ENCODE measurements at places on chromosomes 7 and 10. TPM values are rescaled to one million over a fixed set of nuclear protein-coding genes. Genes with fewer than 3 reads are reported as not detected.
A peak's percentile ranks its signal among the peaks of the same experiment; 100 is the strongest.

SEMA3D gene
- polyA plus RNA-seq = 0.16 TPM

HKDC1 gene
- not detected for polyA plus RNA-seq

PDE6C gene
- not detected for polyA plus RNA-seq

LIPF gene
- polyA plus RNA-seq = not detected

CH25H gene
- not detected for polyA plus RNA-seq

ASB10 gene
- polyA plus RNA-seq = not detected

GRCh38 chr10:28681291-28681763, 4.0 kb downstream of the BAMBI start:
- no peak overlapping the region for H3K27ac ChIP-seq
- no peak overlapping the region for H3K4me3 ChIP-seq
- no peaks in the 10 kb centered on the region for H3K4me1 ChIP-seq
- no peaks in the 10 kb centered on the region for H3K36me3 ChIP-seq
- DNase-seq = no peak

GRCh38 chr7:101945034-101945758, 127.8 kb downstream of the CUX1 start:
- H3K4me3 ChIP-seq = no peak overlapping the region
- no peak overlapping the region for H3K27ac ChIP-seq
- H3K4me1 ChIP-seq = peaks cover 25% of the 10 kb centered on the region
- H3K27me3 ChIP-seq = no peaks in the 10 kb centered on the region

GRCh38 chr7:86339051-86339450, 304.7 kb upstream of the GRM3 start:
- no peak overlapping the region for H3K4me3 ChIP-seq
- H3K36me3 ChIP-seq = no peaks in the 10 kb centered on the region
- no peaks in the 10 kb centered on the region for H3K27me3 ChIP-seq
- no peak for DNase-seq
- no peaks in the 10 kb centered on the region for H3K4me1 ChIP-seq
- H3K27ac ChIP-seq = no peak overlapping the region

DNA sequence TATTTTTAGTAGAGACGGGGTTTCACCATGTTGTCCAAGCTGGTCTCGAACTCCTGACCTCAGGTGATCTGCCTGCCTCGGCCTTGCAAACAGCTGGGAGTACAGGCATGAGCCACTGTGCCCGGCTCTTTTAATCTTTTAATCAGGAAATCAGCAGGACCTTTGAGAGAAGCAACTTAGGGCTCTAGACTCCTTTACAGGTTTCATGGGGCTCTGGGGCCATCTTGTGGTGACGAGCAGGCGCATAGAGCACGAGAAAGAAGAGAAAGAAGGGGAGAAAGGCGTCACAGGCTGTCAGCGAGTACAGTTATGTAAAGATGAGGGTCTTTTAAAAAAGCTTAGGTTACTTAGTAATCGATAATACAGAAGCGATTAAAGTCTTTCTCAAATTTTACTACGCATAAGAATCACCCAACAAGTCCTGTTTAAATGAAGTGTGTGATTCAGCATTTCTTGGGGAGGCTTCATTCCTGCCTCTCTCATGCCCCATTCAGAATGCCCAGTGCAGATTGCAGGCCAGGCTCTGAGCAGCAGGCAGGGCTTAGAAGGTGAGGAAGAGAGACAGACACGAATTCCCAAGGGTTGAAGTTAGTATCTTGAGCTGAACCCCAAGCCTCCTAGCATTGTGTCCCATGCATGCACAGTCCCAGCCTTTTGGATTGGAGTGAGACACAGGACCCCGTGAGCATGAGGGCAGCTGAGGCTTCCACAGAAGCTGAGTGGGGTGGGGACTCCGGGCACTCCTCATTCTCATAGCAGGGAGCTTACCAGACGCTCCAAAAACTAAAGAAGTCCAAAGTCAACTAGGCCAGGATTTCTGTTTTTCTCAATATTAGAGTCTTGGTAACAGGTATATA, 23.6 kb upstream of the PFKP start:
- no peak overlapping the region for H3K27ac ChIP-seq
- no peaks in the 10 kb centered on the region for H3K36me3 ChIP-seq
- no peaks in the 10 kb centered on the region for H3K4me1 ChIP-seq

DNA sequence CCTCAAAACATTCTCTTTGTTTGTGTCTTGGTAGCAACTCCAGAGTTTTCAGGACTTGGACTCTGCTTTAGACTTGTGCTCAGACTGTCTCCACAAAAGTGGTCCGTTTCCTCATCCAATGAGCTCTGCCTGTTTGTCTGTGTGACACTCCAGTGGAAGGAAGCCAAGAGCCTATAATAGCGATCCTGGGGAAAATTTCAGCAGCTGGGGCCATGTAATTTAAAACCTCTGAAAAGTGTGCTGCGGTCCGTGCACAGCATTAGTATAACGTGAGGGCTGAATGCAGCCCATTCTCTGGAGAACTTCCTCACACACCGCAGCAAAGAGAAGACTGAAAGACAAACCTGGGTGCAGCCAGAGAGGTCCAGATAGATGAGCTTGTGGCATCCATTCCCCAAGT, at the start of gene LRRC17:
Gene LRRC17 (plus strand): TSS at position 259 of the 400 bp plus-strand sequence. CDS start 20,914 bp downstream, outside the sequence.
- H3K4me1 ChIP-seq = no peaks in the 10 kb centered on the region
- no peak for DNase-seq
- no peaks in the 10 kb centered on the region for H3K36me3 ChIP-seq
- no peak within 1 kb of the TSS for H3K4me3 ChIP-seq
- no peaks in the 10 kb centered on the region for H3K27me3 ChIP-seq

- H3K4me3 ChIP-seq = no peak overlapping the region
- peaks cover 14% of the 10 kb centered on the region for H3K4me1 ChIP-seq
- no peaks in the 10 kb centered on the region for H3K36me3 ChIP-seq
- H3K27me3 ChIP-seq = no peaks in the 10 kb centered on the region
- DNase-seq = no peak
Measured at GRCh38 chr7:7576344-7576743, 9.7 kb downstream of the MIOS start.

GRCh38 chr7:99514050-99514449, 9.6 kb downstream of the ZKSCAN5 start:
- H3K27me3 ChIP-seq = no peaks in the 10 kb centered on the region
- peaks cover 8% of the 10 kb centered on the region for H3K4me1 ChIP-seq
- H3K36me3 ChIP-seq = peaks cover 6% of the 10 kb centered on the region
- no peak for DNase-seq
- no peak overlapping the region for H3K4me3 ChIP-seq

GRCh38 chr7:32066441-32066840, 3.8 kb downstream of the PDE1C start:
- peaks cover 3% of the 10 kb centered on the region for H3K27me3 ChIP-seq
- no peak for DNase-seq
- H3K27ac ChIP-seq = no peak overlapping the region
- no peaks in the 10 kb centered on the region for H3K36me3 ChIP-seq

DNA sequence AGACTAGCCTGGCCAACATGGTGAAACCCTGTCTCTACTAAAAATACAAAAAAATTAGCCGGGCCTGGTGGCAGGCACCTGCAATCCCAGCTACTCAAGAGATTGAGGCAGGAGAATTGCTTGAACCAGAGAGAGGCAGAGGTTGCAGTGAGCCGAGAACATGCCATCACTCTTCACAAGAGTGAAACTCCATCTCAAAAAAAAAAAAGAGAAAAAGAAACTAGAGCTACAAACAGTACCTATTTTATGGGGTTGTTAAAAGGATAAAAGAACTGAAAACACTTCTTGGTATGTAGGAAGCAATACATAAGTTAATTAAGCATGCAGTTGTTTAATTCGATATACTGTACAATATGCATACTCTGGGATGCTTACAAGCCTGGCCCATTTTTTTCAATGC, 216.9 kb downstream of the SORCS1 start:
- no peaks in the 10 kb centered on the region for H3K36me3 ChIP-seq
- H3K27ac ChIP-seq = no peak overlapping the region
- H3K4me3 ChIP-seq = no peak overlapping the region

GRCh38 chr7:133355325-133355708, 102.4 kb downstream of the EXOC4 start:
- H3K4me1 ChIP-seq = no peaks in the 10 kb centered on the region
- H3K36me3 ChIP-seq = no peaks in the 10 kb centered on the region
- H3K27me3 ChIP-seq = no peaks in the 10 kb centered on the region
- no peak for DNase-seq
- H3K27ac ChIP-seq = no peak overlapping the region

DNA sequence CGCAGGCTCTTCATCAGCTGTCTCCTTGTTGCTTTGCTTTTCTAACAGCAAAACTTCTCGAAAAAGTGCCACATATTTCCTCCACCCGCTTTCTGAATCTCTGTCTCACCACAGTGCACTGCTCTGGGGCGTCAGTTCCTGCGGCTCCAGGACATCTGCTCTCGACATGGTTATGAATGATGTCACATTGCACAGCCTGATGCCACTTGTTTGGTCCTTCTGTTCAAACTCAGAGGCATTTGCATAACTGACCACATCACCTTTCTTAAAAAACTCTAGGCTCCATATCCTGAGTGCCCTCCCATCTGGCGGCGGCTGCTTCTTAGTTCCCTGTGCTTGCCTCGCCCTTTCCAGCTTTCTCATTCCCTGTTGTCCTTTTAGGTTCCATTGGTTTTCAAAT, 469.3 kb upstream of the COBL start:
- no peaks in the 10 kb centered on the region for H3K36me3 ChIP-seq
- H3K4me1 ChIP-seq = no peaks in the 10 kb centered on the region
- H3K27me3 ChIP-seq = no peaks in the 10 kb centered on the region
- no peak overlapping the region for H3K4me3 ChIP-seq
- no peak for DNase-seq
- H3K27ac ChIP-seq = no peak overlapping the region

- no peak overlapping the region for H3K27ac ChIP-seq
- H3K36me3 ChIP-seq = peaks cover 1% of the 10 kb centered on the region
- H3K4me3 ChIP-seq = no peak overlapping the region
- peaks cover 35% of the 10 kb centered on the region for H3K4me1 ChIP-seq
- no peak for DNase-seq
Measured at GRCh38 chr7:101942603-101943210, 125.3 kb downstream of the CUX1 start.

GRCh38 chr7:157384301-157384700, 47.5 kb downstream of the DNAJB6 start:
- H3K36me3 ChIP-seq = peaks cover 11% of the 10 kb centered on the region
- H3K4me3 ChIP-seq = no peak overlapping the region
- no peak for DNase-seq
- H3K27ac ChIP-seq = no peak overlapping the region
- H3K4me1 ChIP-seq = no peaks in the 10 kb centered on the region

GRCh38 chr7:116949941-116950801, 3.1 kb upstream of the ST7 start:
- H3K27ac ChIP-seq = no peak overlapping the region
- no peaks in the 10 kb centered on the region for H3K36me3 ChIP-seq
- DNase-seq = no peak
- no peak overlapping the region for H3K4me3 ChIP-seq

GRCh38 chr7:44043902-44044301, 600 bp upstream of the DBNL start:
- peak overlapping the region; percentile 83 for H3K4me3 ChIP-seq
- no peaks in the 10 kb centered on the region for H3K36me3 ChIP-seq
- peak overlapping the region; percentile 88 for H3K27ac ChIP-seq
- DNase-seq = no peak

GRCh38 chr7:117389871-117390270, 37.4 kb downstream of the ASZ1 start:
- DNase-seq = no peak
- H3K4me1 ChIP-seq = no peaks in the 10 kb centered on the region
- no peak overlapping the region for H3K27ac ChIP-seq
- no peaks in the 10 kb centered on the region for H3K36me3 ChIP-seq
- no peak overlapping the region for H3K4me3 ChIP-seq
- no peaks in the 10 kb centered on the region for H3K27me3 ChIP-seq

DNA sequence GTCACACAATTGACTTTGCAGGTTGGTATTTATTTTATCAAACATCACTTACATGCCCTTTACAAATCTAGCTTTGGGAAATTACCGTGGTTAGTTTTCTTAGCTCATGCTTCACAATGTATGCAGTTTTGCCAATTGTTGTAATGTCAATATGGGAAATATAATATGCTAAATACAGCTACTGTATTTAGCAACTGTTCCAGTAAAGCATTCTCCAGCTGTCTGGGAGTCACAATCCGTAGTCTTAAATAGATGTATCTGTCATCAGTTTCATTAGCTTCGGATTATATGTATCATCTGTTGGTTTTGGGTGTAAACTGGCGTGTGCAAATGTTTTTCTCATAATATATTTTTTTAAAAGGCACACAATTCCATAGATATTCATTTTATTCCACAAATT, 19.4 kb upstream of the AHR start:
- H3K27me3 ChIP-seq = no peaks in the 10 kb centered on the region
- no peak for DNase-seq
- no peaks in the 10 kb centered on the region for H3K36me3 ChIP-seq

DNA sequence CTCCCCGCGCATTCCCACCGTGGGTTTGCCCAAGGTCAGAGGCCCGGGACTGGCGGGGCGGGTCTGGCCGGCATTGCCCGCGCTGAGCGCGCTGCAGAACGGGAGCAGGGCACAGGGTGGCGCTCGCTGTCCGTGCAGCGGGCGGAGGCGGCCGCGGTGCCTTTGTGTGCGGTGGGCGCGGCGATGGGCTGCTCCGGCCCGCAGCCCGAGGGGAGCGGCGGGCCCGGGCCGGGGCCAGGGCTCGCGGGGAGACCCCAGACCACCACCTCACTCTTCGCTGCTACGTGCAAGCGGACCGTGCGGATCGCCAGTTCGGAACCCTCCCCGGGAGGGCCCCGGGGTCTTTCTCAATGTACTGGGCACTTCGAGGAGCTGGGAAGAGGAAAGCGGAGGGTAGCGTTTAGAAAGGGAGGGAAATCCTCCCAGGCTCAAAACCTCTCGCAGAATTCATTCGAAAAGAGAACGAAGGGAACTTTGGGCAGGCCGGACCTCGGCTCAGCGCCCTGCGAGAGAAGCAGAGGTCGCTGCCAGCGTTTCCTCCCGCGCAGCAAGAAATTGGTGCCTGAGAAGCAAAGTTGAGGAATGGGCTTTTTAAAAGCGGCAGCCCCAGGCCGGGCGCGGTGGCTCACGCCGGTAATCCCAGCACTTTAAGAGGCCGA, 8.5 kb downstream of the SP8 start:
- H3K4me3 ChIP-seq = no peak overlapping the region
- no peak for DNase-seq
- no peak overlapping the region for H3K27ac ChIP-seq

DNA sequence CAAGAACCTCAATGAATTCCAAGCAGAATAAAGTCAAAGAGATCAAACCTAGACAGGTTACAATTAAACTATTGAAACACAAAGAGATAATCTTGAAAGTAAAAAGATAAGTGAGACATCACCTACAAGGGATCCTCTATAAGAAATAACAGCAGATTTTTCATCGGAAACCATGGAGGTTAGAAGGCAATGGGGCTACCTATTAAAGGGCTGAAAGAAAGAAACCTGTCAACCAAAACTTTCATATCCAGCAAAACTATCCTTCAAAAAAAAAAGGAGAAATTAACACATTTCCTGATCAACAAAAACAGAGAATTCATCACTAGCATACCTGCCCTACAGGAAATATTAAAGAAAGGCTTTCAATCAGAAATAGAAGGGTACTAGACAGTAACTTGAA, 244.9 kb downstream of the ARHGAP12 start:
- H3K27me3 ChIP-seq = no peaks in the 10 kb centered on the region
- no peak overlapping the region for H3K27ac ChIP-seq
- no peak overlapping the region for H3K4me3 ChIP-seq

- H3K27me3 ChIP-seq = no peaks in the 10 kb centered on the region
- H3K4me1 ChIP-seq = no peaks in the 10 kb centered on the region
- no peaks in the 10 kb centered on the region for H3K36me3 ChIP-seq
- no peak for DNase-seq
- no peak overlapping the region for H3K4me3 ChIP-seq
Measured at GRCh38 chr7:129083525-129083924, 28.6 kb upstream of the TNPO3 start.

GRCh38 chr10:91042069-91042468, 121.2 kb upstream of the ANKRD1 start:
- H3K4me3 ChIP-seq = no peak overlapping the region
- H3K36me3 ChIP-seq = no peaks in the 10 kb centered on the region
- DNase-seq = no peak
- H3K27me3 ChIP-seq = no peaks in the 10 kb centered on the region
